ENCODE measurements at places on chromosomes 1 and 21.

DNA sequence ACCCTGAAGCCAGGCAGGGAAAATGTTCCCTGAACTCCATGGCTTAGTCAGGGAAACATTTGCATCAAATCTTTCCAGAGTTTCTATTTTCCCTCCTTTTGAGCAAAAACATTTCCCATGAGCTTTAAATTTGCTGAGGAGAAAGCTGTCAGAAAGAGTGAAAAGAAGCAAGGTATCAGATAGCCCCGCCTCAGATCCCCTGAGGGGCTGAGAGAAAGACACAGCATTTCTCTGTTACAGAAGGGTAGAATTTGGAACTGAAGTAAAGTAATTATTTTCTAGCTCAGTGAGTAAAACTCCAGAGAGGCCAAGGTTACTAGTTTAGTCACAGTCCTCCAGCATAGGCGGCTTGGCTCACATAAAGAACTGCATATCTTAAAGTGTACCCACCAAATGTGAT is 10.6 kb downstream of the FMO1 start:
- DNase-seq: no peak

DNA sequence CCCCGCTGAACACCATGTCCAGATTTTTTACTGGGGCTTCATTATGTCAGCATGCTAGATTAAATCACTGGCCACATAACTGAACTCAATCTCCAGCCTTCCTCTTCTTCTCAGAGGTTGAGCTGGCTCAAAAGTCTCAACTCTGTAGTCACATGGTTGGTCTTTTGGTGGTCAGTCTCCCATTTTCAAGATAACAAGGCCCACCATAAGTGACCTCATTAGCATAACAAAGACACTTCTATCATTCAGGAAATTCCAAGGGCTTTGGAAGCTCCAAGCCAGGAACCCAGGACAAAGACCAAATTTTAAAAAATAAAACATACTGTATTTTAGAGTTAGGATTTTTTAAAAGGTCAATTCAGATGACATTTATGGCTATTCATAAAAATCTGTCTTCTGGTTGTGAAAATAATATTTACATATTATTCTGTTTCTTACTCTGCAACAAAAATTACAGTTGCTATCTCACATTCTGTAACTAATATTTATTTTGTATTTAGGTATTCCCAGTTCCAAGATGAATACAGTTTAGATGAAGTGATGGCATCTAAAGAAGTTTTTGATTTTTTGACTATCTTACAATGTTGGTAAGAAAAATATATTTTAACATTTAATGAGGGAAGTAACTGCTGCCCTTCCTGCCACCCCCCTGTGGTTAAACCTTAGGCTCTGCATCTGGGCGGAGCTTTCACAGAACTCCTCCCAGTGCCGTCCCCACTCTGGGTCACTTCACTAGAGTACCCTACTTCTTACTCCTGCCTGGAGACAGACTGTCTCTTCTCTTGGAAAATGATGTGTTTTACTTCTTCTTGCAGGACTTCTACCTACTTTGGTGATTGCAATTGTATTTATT is 49.3 kb downstream of the SCP2 start:
- no peak for DNase-seq

DNA sequence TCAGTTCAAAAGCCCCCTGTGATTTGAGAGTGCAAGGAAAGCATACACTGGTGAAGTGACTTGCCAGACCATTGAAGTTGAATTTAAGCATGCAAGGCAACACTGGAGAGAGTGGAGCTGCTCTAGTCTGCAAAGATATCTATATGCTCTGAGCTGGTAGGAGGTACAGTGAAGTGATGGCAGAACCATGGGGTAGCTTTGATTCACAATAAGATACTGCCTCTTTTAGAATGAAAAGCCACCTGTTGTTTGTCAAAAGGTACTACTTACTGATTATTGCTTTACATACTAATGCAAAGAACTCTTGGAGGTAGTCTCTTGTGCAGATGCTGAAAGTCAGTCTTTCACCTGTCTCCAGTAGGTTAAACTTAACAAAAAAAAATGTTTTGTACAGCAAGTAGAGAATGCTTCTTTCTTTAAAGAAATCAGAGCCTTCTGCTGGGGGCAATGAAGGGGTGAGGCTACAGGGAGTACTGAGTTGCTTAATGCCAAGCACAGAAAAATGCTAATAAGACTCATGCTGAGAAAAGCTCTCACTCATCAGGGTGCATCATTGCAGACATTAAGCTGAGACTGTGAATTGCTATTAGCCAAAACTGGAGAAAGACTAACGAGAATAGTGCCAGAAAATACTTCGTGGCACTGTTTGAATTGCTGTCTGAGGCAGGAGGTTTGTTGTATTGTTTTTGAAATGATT is 1150.5 kb upstream of the TMPRSS15 start:
- no peak for DNase-seq

DNA sequence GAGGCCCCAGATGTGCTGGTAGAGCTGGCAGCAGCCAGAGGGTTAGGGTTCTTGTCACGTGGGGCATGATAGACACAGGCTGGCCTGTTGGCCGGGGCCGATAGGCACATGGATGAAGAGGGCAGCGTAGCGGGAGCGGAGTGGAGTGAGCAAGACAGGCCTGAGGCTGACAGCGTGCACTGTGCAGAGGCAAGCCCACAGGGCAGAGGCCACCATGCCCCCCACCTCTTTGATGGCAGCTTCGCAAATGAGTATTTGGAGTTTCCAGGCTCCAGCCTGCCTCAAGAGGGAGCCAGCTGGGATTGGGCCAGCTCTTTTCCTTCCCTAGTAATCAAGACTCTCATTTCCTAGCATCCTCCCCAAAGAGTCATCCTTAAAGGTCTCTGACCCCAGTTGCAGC is 43.5 kb downstream of the TMCC2 start:
- DNase-seq: no peak

- DNase-seq: no peak
Observed at GRCh38 chr1:240342251-240342625, 250.6 kb downstream of the FMN2 start.
